ENCODE measurements at places on chromosomes 12 and 14.
A peak's percentile ranks its signal among the peaks of the same experiment; 100 is the strongest.

GRCh38 chr14:41663473-41663850 is 56.8 kb downstream of the LRFN5 start:
- DNase-seq = no peak

GRCh38 chr12:59594943-59595500 is 807 bp upstream of the SLC16A7 start:
- DNase-seq = no peak

DNA sequence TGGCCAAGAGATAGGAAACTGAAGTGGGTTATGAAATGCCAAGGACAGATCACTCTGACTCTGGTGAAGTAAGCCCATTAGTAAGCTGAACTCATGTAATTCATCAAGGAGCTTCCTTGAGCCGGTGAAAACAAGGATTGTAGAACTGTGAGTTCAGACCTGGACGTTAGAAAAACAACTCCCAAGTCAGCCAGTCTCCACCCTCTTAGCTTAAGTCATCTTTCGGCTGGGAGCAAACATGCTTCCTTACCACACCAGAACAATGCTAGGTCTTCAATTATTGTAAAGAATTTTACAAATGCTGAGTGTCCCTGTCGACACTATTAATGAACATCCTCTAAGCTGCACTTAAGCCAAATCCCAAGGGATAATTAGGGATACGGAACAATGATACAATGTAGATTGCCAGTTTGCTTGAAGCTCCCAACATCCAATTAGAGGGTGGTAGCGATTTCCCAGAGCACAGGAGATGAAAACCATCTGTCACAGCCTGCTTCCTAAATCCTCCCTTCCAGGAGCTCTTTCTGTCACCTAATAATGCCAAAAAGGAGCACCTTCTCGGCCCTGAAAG is 45.7 kb upstream of the VASH1 start:
- DNase-seq = no peak

DNA sequence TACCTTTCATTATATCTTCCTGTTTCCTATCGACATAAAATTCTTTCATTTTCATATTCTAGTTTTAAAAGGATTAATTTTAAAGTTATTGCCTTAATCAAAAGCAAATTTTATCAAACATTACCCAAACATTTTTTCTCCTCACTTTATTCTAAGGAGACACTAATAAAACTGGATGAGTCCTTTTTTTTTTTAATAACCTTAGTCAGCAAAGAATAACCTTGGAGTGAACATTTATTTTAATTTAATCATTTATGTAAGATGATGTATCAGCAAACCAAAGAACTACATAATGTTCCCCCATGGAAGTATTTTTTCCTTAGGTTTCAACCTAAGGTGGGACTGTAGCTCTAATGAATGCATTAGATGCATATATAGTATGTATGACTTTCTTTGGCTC is 83.9 kb downstream of the RAD52 start:
- DNase-seq = no peak

DNA sequence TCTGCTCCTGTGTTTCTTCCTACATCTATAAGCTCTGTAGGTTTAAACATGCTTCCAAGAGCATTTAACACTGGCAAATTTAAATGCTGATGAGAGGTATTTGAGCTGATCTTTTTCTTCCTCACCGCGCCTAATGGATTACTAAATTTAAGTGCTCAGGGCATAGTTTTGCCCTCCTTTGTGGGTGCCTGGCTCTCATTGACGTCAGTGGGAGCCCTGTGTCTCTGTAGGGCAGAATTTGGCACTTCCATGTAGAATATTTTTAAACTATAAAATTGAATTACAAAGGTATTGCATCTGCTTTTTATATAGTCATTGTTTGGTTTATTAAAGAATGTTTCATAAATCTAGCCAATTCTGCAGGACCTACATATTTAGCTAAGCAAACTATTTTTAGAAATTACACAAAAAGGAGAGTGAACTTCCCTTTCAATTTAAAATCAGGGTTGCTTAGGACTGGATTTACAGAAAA is 444.8 kb downstream of the AEBP2 start:
- no peak for DNase-seq

DNA sequence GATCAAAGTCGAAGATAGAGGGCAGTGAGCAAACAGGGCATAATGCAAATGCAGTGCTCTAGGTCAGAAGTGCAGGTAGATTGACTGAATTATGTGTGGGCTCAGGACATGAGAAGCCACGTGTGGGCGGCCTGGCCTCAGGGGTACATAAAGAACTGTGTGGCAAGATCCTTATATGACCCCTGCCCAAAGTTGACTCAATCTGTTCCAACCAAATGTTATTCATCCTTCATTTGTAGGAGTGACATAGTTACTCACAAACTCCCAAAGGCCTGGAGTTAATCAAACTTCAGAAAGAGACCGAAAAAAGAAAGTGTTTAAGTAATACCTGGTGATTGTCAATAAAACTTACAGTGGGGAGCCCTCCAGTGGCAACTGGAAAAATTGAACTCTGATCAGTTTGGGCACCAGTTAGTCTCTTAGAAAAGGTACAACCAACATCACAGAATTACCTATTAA is 150.4 kb upstream of the FAR2 start:
- DNase-seq = peak; percentile 24

GRCh38 chr12:31362115-31362758 is 36.3 kb upstream of the SINHCAF start:
- peak; percentile 94 for DNase-seq

DNA sequence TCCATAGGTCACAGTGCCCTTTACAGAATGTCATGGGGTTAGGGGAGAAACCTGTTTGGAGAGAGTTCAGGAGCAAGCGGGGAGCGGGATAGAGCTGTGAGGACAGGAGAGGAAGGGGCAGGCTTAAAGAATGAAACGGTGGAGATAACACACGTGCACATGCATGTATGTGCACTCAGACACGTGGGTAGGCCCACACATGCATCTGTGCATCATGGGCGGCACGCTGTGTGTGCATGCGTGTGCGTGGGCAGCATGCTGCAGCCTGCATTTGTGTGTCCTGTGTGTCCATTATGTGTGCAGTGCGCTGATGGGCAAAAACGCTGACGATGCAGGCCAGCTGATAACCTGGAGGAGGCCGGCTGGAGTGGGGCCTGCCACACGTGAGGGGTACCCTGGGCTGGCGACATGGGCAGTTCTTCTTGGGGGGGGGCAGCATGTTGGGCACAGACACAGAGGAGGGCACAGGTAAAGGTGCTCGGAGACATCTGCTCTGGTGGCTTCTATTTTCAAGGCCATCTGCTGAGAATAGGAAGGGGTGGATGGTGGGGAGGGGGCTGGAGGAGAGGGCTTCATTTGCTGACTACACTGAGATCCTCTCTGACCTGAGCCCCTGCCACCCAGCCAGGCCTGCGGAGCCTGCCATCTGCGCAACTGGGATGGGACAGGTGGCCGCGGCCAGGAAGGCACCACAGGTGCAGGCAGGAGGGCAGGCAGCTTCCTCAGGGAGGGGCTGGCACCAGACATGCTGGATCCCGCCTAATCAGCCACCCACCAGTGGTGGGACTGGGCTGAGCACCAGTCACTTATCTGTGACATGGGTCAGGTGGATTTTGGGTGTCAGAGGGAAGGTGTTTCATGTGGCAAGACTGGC is 4.6 kb upstream of the ANKRD9 start:
- DNase-seq = no peak

- DNase-seq = no peak
Measured at GRCh38 chr14:98956181-98956580, 315.8 kb downstream of the BCL11B start.

DNA sequence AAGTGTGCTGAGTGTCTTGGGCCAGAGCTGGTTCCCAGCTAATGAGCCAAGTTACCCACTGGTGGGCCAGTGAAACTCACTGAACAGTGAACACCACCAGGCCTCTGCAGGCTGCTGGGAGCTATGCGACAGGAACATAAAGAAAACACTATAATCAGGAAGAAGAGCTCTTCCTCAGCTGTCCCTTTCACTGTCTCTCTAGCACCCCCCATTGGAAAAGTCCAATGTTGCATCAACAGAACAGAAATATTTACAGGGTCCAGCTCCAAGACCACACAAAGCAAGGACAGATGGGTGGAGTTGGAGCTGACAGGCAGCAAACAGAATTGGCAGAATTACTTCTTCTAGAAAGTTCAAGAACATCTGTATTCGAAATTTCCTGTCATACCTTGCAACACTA is 903.6 kb upstream of the TMEM132C start:
- no peak for DNase-seq

DNA sequence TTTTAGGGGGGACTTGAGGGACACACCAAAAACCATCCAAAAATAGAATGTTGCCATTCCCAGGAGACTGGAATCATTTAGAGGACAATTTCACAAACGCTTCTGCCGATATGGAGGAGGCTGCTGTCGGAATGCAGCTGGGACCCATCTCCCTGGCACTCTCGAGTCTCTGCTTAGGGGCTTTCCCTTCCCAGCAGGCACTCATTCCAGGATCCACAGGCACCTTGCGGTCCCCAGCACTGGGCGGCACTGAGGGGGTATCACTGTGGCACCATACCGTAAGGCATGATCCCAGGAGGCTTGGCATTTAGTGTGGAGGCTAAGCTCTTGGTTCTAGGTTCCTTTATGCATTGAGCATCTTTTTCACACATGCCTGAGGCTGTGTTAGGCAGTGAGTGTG is 36.6 kb upstream of the LTBP2 start:
- DNase-seq = peak; percentile 51

DNA sequence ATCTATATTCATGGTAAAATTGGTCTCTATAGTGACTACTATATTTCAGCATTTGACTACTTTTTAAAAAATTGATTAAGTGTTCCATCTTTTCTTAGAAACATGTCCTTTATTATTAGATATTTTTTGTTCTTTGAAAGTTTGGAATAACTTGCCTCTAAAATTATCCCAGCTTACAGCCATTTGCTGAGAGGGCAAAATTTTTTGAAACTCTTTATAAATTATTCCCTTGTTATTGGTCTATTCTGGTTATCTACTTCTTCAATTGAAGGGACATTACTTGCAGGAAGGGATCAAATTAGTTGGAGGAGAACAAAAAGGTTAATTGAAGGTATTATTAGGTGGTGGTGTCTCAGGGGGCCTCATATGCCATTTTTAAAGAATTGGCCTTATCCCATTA is 184.1 kb downstream of the TTC6 start:
- DNase-seq = no peak

DNA sequence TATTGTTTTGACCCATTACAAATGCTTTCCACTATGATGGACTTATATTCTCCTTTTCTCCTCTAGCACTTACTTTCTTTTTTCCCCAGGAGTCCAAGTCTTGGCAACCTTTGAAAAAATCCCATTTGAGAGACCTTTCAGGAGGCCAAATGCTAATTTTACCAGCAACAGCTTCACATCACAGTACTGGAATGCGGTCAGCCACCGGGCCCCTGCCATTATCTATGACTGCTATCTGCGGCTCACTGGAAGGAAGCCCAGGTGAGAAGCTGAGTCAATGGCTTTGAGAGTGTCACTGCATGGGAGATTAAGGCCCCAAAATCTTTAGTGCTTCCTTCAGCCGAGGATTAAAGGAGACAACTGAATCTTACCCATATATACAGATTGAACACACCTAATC is 64.2 kb downstream of the ERGIC2 start:
- no peak for DNase-seq

GRCh38 chr12:104707794-104708558 is 250.1 kb downstream of the SLC41A2 start:
- no peak for DNase-seq

GRCh38 chr14:44889595-44890471 is 71.9 kb downstream of the KLHL28 start:
- DNase-seq = no peak

DNA sequence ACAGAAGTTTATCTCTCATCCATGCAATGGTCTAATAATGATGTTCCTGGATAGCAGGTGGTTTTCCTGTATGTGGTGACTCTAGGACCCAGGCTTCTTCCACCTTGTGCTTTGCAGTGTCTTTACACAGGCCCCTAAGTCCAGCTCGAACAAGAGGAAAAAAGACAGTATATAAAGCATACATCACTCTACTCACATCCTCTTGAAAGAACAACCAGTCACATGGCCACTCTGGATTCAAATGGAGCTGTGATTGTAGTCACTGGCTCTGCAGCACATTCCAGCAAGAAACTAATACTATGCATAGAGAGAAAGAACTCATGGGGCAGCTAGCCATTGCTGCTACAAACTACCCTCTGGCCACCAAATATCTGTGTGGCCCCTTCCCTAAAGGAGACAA is 11.5 kb upstream of the E2F7 start:
- DNase-seq = no peak

DNA sequence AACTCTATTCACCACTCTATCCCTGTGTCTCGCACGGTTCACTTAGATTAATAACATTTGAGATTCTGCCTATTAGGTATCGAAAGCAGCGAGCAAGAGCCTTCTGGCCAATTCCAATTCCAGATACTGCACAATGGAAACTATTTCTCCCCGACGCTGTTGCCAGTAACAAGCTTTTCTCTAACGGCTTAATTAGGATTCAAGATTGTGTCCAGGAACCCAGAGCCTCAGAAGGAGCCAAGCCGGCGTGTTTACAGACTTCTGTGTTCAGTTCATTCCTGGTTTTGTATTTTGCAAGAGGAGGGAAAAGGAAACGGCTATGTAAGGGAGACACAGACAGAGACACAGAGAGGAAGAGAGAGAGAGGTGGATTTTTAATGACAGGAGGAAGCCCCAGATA is 185.6 kb downstream of the DICER1 start:
- DNase-seq = no peak

GRCh38 chr14:50854521-50854920 is 17.3 kb upstream of the ABHD12B start:
- no peak for DNase-seq

DNA sequence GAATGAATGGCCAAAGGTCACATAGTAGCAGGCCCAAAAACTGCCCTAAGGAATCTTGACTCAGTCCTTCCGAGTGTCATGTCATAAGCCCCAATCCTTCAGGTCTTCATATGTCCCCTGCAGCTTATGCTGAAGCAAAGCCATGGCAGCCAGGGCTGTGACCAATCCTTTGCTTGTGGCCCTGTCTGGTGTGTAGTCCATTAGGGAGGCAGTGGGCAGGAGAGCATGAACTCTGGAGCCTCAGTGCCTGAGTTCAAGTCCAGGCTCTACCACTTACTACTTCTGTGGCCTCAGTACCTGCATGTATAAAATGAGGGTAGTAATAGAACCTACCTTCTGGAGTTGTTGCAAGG is 20.3 kb downstream of the PLEKHG3 start:
- DNase-seq = no peak

GRCh38 chr12:81692008-81692407 is 67.1 kb downstream of the PPFIA2 start:
- no peak for DNase-seq

DNA sequence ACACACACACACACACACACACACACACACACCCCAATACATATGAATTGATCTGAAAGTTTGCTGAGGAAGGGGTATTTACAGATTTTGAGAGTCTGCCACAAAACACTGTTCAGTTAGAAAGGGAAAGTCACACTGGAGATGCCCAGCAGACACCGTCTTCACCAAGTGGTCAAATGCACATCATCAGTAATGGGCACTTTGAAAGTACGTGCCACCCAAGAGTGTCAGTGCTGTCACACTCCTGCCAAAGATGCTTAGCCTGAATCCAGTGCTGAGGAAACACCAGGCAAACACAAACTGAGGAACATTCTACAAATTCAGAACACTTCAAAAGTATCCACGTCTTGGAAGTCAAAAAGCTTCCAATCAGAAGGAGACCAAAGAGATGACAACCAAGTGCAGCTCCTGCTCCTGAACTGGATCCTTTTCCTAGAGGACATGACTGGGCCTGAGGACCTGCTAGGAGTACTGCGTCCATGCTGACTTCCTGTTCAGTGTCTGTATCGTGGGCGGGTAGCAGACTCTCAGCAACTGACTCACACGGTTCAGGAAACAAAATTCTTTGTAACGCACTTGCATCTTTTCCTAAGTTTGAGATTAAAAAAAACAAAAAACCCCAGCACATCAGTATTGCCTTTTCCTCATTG is 18.6 kb downstream of the PSMC1 start:
- no peak for DNase-seq
